NCI-H1417 (cell line): ENCODE measurements at places on chromosomes 2 and 18.

GRCh38 chr2:237694415-237695194 is 67.2 kb downstream of the LRRFIP1 start:
- no peak for DNase-seq

DNA sequence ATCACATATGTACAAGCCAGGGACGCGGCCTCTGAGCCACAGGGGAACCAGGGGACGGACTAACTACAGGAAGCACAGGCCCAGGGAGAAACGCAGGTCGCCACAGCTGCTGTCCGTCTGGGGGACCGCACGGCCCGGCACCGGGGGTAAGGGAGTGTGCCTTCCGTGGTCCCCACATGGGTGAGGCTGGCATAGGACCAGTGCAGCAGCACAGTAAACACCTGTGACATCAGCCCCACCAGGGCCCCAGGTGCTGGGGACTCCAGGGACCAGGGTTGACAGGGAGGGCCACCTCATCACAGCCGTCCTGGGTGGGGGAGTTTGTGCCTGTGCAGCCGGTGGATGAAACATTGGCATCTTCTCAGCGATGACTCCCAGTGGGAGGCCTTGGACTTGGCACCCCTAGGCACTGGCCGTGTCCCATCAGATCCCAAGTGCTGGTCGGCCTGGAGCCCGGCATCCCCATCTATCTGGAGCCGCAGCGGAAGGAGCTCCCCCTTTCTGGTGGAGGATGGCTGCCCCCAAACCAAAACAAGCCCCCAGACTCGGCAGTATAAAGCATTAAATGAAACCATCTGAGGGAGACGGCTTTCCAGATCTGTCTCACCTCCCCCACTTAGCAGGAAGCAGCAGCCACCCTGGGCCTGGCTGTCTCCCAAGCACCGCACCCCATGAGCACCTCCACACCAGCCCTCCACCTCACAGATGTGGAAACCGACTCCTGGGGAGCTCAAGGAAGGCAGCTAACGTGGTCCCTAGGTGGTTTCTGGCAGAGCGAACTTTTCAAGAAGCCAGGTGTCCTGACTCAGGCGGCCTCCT is 22.5 kb downstream of the AQP12A start:
- peak; percentile 34 for DNase-seq

DNA sequence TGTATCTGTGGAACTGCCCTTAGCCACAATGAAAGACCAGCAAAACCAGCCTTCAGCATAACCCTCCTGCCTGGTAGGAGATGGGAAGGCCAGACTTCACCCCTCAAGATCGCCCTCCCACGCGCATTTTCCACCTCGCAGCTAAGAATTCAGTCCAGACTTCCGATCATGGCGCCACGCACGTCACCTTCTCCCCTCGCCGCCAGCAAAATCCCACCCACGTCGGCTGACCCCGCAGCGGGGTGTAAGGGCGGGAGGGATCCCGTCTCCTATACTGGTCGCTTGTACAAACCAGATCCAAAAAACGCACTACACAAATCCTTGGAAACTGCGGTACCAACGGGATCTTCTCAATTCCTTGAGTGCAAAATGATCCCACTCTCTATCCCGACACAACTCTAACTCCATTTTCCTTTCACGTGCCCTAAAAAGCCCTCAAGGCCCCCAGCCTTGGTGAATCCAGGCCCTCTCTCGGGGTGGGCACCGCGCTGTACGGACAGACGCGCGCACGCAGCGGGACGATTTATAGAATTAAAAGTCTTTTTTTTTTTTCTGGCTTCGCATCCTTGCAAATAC is 1.0 kb upstream of the BMPR2 start:
- DNase-seq, result peak; percentile 86

GRCh38 chr2:216535454-216535995 is 36.9 kb downstream of the RPL37A start:
- DNase-seq, result no peak

DNA sequence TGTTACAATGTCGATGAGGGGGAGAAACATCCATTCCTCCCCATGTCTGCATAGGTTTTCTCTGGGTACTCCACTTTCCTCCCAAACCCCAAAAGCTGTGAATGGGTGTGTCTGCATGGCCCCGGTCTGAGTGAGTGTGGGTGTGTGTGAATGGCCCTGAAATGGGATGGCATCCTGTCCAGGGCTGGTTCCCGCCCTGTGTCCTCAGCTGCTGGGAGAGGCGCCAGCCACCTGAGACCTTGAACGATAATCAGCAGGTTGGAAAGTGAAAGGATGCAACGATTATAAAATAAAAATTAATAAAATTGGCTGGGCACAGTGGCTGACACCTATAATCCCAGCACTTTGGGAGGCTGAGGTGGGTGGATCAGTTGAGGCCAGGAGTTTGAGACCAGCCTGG is 69.2 kb downstream of the NPPC start:
- no peak for DNase-seq

GRCh38 chr18:12307701-12308385 is at the start of gene TUBB6:
TUBB6 (plus strand) TSS chr18:12308241; CDS start chr18:12308293, 52 bp downstream.
- DNase-seq, result no peak
